Activated CD4-positive, alpha-beta T cell treated with anti-CD3 and anti-CD28 coated beads, Interleukin-2, amount 50 U/mL, for 1 hour (primary cell): ENCODE measurements at places on chromosomes 11 and 22.

GRCh38 chr11:37512156-37512780 lies 914.2 kb upstream of the RAG2 start:
- no peak for DNase-seq

GRCh38 chr22:35872451-35872850 lies 154.8 kb downstream of the APOL5 start:
- no peak for DNase-seq

GRCh38 chr22:50309601-50309991 lies 2.1 kb upstream of the PLXNB2 start:
- DNase-seq = no peak

GRCh38 chr22:40285513-40285912 lies 60.8 kb upstream of the ADSL start:
- no peak for DNase-seq

- DNase-seq = no peak
These were observed 163.4 kb upstream of the NCAM1 start for GRCh38 chr11:112797648-112798293.

GRCh38 chr11:132284048-132284447 lies 913.6 kb downstream of the NTM start:
- DNase-seq = no peak

- DNase-seq = no peak
These were observed 24.5 kb downstream of the PISD start for GRCh38 chr22:31637447-31637890.

DNA sequence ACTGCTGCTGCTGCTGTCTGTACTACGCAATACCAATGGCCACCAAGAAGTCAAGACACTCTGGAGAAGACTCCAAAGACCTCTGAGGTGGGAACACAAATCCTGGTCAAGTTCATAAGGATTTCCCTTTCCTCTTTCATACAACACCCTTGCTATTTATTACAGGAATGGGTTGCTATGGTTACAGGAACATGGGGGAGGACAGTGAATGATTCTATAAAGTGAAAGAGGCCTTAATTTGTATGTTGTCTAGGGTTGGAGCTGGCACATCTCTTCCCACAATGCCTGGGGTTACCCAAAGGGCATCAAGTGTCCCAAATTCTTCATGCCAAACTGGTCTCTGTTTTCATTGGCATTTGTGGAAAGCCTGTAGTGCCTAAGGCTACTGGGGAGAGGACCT lies 11.4 kb upstream of the SEC14L3 start:
- no peak for DNase-seq

DNA sequence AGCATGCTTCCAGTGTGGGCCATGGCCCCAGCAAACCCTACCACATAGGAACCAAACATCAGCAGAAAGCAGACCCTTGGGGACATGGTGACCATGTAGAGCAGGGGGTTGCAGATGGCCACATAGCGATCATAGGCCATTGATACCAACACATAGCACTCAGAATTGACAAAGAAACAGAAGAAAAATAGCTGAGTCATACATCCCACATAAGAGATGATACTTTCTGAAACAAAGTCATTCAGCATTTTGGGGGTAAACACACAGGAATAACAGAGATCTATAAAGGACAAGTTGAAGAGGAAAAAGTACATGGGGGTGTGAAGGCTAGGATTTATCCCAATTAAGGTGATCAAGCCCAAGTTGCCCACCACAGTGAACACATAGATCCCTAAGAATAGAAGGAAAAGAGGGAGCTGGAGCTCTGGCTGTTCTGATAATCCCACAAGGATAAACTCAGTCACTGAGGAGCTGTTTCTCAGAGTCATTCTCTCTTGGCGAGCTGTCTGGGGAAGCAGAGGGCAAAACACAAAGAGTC lies at the start of gene OR8B4:
Gene OR8B4 (minus strand): TSS at position 488 of the 538 bp plus-strand sequence. CDS start 0 bp downstream, at position 488.
- DNase-seq = no peak

DNA sequence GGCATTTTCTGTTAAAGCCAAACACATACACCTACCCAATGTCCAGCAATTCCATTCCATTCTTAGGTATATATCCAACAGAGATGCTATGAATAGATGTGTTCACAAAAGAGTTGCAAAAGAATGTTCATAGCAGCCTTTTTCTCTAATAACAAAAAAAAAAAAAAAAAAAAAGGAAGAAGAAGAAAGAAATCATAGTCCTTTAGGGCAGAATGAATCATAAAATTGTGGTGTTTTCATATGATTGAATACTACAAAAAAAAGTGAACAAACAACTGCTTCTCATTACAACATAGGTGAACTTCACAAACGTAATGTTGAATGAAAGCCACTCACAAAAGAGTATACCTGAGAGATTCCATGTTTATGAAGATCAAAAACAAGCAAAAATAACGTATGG lies 66.8 kb upstream of the GRK3 start:
- no peak for DNase-seq

DNA sequence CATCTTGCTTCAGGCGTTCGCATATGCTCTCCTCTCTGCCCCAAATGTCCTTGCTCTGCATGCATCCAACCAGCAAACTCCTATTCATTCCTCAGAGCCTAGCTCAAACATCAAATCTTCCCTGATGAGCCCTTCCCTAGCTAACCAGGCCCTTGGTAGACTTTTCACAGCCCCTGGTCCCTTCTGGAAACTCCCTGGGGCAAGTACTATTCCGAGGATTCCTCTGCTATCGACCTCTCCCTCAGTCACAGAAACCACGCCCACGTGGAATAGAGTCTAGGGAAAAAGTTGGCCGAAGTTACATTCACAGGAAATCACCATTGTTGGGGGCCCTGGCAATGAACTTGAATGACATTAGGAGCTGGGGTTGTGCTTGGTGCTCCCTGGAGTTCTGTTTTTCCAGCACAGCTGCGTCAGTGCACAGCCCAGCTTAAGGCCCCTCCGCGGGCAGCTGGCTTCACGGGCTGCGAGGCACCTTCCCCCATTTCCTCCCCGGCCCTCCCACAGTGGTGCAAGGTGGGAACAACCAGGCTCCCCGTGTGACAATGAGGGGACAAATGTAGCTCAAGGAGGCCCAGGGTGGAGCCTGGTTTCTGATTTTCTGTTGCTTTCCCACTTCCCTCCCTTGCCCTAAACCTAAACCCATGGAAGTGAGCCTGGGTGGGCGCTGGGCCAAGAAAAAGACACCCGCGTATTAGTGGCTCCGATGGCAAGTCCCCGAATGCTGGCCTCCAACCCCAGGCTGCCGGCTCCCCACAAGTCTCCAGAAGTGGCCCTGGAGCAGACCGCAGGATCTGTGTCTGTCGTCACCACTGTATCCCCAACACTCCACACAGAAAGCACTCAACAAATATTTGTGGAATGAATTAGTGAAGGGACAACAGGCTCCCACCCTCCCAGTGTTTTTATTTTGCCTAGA lies 4.3 kb upstream of the ATP5MGL start:
- DNase-seq = no peak

DNA sequence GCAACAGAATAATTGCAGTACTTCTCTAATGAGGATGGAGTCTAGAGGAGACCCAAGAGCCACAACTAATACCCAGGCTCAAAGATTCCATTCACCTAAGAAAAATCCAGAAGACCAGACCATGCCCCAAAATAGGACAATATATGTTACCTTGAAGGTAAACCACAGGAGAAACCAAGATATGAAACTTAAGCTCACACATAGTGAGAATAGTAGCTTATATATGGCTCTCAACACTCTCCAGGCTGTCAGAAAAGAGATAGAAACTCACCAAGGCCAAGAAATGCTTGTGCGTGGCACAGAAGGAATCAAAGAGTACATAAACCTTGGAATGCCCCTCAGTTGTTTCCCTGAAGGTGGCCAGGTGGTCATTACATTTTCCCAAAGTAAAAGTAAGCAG lies 9.1 kb downstream of the FAM111A start:
- no peak for DNase-seq

DNA sequence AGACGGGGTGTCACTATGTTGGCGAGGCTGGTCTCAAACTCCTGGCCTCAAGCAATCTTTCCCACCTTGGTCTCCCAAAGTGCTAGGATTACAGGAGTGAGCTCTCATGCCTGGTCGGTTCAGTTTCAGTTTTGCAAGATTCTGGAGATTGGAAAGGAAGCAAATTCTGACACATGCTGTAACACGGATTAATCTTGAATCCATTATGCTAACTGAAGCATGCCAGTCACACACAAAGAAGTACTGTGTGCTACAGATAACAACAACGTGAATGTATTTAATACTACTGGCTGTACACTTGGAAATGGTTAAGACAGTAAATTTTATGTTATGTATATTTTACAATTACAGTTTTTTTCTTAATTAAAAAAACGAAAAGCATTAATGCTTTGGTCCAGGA lies 107.6 kb downstream of the MED15 start:
- no peak for DNase-seq

DNA sequence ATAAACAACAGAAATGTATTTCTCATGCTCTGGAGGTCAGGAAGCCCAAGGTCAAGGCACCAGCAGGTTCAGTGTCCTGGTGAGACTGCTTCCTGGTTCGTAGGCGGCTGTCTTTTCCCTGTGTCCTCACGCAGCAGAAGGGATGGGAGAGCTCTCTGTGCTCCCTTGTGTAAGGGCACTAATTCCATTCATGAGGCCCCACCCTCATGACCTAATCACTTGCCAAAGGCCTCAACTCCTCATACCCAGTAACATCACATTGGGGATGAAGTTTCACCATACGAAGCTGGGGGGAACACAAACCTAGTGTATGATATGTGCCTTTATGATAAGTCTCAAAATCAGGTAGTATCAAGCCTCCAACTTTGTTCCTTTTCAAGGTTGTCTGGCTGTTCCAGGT lies 38.6 kb upstream of the PANX2 start:
- no peak for DNase-seq
